ENCODE measurements at places on chromosomes 1 and 21. TPM values are rescaled to one million over a fixed set of nuclear protein-coding genes. Genes with fewer than 3 reads are reported as not detected.
A peak's percentile ranks its signal among the peaks of the same experiment; 100 is the strongest.

- DNase-seq: no peak
Measured at GRCh38 chr1:121516234-121516967, 331.6 kb downstream of the SRGAP2C start.

GRCh38 chr1:897226-897625 lies 26.5 kb upstream of the SAMD11 start:
- DNase-seq: no peak

GRCh38 chr1:236759252-236759859 lies 35.7 kb upstream of the MTR start:
- DNase-seq: peak; percentile 16

- no peak for DNase-seq
Measured at GRCh38 chr1:19154876-19155275, 55.2 kb downstream of the UBR4 start.

- DNase-seq: no peak
Measured at GRCh38 chr1:164311377-164311776, 247.6 kb upstream of the PBX1 start.

GRCh38 chr1:113983826-113984225 lies 4.6 kb downstream of the OLFML3 start:
- no peak for DNase-seq

DNA sequence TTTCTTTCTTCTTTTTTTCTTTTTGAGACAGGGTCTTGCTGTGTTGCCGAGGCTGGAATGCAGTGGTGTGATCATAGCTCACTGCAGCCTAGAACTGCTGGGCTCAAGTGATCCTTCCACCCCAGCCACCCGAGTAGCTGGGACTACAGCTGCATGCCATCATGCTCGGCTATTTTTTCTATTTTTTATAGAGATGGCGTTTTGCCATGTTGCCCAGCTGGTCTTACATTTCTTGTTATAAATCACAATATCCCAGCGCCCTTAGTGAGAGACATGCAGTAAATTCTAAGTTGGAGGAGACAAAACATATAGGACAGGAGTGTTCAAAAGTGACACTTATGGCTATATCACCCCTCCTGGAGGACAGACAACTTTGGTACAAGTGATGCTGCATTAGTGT lies 31.3 kb upstream of the ACTN2 start:
- DNase-seq: no peak

GRCh38 chr1:243850202-243850451 lies at the start of gene AKT3:
Gene AKT3 (minus strand): TSS chr1:243850243. CDS start chr1:243843170, 7,073 bp downstream.
- DNase-seq: peak; percentile 79

DNA sequence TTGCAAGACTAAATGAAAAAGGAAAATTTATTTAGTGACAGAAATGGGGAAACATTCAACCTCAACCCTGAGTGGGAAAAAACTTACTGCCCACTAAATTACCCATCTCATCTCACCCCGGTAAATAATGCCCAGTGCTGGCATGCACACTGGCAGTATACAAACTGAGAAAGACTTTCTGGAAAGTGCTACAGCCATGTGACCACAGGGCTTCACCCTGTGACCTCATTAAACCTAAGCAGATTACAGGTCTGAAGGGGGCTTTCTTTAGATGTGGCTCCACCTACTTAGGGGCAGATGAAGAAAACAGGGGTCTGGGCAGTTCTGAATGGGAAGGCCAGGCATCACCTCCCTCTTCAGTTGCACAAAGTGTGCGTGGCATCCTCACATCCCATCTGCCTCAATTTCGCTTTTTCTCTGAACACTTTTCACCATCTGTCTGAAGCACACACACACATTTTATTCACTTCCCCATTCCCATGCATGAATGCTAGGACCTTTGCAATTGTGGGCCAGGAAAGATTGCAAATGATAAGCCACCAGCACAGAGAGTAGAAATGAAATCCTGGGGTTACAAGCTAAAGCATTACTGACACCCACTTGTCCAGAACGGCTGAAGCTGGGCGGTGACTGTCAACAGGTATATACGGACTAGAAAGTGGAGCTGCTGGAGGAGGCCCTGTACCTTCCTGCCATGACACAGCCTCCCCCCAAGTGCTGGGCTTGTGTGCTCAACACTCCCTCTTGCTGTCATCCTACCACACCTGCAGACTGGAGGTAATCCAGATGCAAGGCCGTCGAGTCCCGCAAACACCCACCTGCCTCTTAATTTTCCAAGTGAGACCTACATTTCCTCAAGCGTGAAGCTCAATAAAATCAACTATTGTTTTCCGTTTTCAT lies 2.7 kb downstream of the NADK start:
- DNase-seq: no peak

GRCh38 chr1:160951443-160952128 lies 3.0 kb downstream of the ITLN2 start:
- DNase-seq: peak; percentile 69

GRCh38 chr1:29124366-29125236 lies 898 bp upstream of the TMEM200B start:
- DNase-seq: peak; percentile 39

DNA sequence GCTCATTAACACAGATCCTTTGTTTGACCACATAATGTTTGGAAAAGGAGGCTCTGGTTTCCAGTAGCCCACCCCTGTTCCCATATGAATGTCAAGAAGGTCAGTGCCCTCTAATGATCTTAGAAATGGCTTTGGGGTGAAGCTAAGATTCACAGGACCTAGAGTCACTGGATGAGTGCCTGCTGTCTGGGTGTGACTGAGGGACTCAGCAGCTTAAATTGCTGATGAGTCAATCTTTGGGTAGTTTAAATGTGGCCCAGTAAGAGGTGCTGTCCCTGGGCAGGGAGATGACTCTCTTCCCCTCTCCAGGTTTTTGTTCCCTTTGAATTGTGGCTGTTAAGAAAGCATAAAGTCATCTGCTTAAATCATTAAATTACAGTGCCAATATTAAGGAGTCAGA lies 50.6 kb downstream of the L1TD1 start:
- peak; percentile 41 for DNase-seq

GRCh38 chr1:246583448-246584185 lies 17.4 kb downstream of the CNST start:
- no peak for DNase-seq

DNA sequence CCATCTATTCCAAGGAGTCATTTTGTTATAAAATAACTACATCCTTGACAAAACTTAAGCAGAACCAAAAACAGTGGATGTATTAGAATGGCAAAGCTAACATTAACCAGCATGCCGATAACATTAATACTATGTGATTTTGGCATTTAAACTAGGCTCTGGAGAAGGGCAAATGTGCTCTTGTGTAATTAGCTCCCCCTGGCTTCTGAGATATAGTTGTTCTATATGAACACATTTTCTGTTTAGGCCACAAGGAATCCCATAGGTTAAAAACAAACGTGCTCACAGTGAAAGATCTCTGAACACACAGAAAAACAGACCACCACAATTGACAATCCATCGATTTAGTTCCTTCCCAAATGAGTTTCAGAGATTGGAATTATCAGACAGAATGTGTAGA lies 57.4 kb upstream of the TARS2 start:
- DNase-seq: peak; percentile 2

- DNase-seq: no peak
Measured at GRCh38 chr21:45291613-45292398, 4.1 kb upstream of the POFUT2 start.

DNA sequence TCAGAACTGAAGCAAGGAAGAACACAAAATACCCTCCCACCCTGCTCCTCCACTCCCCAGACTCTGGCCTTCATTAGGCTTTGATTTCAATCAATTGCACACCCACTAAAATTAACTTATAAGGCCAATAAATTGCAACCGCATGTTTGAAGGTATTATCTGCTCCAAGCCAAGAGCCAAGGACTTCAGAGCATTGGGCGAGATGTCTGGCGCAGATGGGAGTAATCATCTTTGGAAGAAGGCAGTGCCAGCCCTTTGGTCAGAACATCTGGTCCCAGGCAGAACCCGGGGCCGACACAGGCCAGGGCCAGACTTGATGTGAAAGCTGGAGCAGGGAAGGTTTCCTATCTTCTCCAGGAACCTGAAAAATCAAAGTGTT lies 60.0 kb downstream of the SLC66A1 start:
- no peak for DNase-seq

The CAPN8 gene
- total RNA-seq: 5.2 TPM

The SELENON gene
- total RNA-seq: 14.3 TPM

The KRTAP26-1 gene
- not detected for total RNA-seq

The OR2G6 gene
- not detected for total RNA-seq

The TMEM269 gene
- total RNA-seq: 0.48 TPM

The ARTN gene
- 105 TPM for total RNA-seq

The MARK1 gene
- 14.7 TPM for total RNA-seq

The TRIM17 gene
- total RNA-seq: 3.2 TPM

The EPHB2 gene
- 4.9 TPM for total RNA-seq

The MPZ gene
- total RNA-seq: 0.67 TPM

The S100A16 gene
- 661 TPM for total RNA-seq

The PIGR gene
- total RNA-seq: 0.08 TPM

All from mammary epithelial cell (primary cell).